ENCODE measurements at places on chromosomes 12 and 14.

DNA sequence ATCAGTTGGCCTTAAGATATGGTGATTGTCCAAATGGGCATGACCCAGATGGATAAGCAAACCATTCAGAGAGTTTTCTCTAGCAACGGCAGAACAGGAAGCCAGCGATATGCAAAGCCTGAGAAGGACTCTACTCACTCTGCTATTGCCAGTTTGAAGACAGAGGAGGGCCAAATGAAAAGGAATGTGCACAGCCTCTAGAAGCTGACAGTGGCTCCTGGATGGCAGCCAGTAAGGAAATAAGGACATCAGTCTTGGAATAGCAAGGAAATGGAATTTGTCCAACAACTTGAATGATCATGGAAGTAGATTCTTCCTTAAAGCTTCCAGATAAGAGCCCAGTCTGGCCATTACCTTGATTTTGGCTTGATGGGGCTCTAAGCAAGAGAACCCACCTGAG lies 60.0 kb downstream of the TMTC2 start:
- DNase-seq: no peak

- no peak for DNase-seq
Observed at GRCh38 chr14:22520796-22521195, 68.2 kb downstream of the DAD1 start.

- DNase-seq: no peak
Observed at GRCh38 chr12:119179335-119180021, 747 bp downstream of the HSPB8 start.

DNA sequence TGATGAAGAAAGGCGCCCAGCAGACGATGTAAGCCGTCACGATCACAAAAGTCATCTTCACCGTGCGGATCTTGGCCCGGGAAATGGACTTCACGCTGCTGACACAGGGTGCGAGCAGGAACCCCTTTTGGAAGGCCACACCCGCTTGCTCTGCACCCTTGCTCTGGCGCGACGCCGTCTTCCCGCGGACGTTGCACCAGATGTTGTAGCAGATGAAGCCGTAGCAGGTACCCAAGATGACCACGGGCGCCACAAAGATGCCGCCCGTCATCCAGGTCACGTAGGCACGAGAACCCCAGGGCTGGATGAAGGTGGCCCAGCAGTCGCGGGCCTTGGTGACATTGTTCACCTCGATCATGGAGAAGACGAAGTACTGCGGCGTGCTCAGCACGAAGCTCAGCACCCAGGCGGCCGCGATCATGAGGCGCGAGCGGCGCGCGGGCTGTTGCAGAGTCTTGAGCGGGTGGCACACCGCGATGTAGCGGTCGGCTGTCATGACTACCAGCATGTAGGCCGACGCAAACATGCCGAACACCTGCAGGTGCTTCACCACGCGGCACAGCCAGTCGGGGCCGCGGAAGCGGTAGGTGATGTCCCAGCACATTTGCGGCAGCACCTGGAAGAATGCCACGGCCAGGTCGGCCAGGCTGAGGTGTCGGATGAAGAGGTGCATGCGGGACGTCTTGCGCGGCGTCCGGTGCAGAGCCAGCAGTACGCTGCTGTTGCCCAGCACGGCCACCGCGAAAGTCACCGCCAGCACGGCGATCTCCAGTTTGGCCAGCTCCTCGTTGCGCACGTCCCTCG lies 890 bp downstream of the AVPR1A start:
- no peak for DNase-seq

DNA sequence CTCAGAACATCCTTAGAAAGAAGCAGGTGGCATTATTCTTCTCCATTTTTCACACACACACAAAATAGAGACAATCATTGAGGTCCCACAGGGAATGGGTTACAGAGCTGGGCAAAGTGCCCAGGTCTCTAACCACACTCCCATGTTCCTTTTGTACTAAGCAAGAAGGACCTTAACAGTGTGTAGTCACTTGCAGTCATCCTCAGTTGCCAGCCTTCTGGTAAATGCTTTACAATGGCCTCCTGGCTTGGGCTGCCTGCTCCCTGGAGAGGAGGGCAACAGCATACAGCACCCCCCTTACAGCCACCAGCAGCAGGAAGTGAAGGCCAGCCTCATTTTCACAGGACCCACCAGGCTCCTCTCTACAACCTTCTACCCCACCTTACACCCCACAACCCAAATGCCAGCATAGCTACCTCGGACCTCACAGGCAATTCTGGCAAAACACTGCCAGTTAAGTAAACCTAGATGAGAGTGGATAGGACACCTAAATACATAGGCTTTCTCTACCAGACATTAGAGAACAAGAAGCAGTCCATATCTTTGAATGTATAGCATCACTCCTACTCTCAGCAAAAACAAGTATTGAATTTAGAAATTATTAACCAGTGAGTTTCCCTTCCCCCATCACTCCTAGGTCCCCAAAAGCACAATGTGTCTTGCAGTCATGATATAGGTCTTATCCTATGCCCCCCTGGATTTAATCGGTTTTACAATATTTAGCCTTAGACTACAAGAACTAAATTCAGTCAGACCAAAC lies 88.1 kb downstream of the PPP2R5E start:
- DNase-seq: no peak

DNA sequence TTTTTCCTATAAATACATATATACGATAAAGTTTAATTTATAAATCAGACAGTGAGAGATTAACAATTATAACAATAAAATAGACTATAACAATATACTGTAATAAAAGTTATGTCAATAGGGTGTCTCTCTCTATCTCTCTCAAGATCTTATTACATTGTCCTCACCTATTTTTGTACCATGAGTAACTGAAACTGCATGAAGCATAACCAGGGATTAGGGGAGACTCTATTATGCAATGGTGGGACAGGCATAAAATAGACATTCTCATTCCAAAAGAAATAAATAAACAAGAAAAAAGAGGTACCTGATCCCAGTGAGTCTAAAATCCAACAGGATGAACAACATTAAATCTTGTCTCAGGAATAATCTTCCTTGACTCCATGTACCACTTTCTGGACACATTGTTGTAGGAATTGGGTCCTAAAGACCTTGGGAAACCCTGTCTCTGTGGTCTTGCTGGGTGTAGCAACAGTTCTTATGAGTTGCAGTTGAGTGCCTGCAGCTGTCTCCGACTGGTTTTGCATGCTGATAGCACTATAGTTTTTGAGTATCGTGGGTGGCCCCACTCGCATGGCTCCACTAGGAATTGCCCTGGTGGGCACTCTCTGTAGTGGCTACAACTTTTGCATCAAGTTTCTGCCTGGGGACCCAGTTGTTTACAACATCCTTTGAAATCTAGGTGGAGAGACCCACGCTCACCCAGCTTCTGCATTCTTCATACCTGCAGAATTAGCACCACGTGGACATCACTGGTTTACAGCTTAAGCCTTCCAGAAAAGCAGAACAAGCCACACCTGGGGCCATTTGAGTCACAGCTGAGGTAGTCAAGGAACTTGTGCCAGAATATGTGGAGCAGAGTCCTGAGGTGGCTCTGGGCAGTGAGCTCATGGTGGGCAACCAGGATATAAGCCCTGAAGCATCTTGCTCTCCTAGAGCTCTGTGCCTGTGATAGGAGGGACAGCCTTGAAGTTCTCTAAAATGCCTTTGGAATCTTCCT lies 204.7 kb downstream of the KITLG start:
- DNase-seq: no peak

DNA sequence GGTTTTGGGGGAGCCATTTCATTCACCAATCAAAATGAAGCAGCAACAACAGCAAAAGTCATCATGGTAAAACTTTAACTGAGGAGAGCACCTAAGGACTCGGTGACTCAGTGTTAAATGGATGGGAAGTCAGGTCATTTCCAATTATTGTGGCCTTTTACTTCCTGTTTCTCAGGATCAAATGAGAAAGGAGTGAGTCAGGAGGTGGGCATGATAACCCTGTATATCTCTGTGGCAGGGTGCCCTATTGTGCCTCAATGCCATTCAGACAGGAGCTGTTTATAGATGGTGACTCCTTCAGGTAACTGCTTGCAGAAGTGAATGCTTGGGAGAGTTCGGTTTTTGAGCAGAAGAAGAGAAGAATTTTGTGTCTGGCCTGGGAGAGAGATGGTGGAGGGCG lies 135.5 kb upstream of the CPM start:
- no peak for DNase-seq

DNA sequence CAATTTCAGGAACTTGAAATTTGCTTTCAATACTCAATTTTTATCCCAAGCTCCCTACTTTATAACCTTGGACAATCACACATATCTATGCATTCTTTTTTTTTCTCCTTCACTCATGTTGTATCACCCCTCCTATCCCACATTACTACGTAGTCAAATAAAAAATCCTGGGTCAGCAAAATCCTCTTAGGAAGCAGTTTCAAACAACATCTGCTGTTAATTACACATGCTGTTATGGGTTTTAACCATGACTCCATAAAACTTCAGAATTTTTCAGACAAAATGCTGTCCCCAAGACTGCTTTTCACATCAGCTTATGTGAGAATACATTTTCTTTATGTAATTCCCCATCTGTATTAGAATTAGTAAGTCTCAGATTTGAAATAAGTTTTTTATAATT lies 61.7 kb downstream of the LRFN5 start:
- no peak for DNase-seq

GRCh38 chr14:32657081-32657480 lies 281.6 kb upstream of the NPAS3 start:
- peak; percentile 72 for DNase-seq

DNA sequence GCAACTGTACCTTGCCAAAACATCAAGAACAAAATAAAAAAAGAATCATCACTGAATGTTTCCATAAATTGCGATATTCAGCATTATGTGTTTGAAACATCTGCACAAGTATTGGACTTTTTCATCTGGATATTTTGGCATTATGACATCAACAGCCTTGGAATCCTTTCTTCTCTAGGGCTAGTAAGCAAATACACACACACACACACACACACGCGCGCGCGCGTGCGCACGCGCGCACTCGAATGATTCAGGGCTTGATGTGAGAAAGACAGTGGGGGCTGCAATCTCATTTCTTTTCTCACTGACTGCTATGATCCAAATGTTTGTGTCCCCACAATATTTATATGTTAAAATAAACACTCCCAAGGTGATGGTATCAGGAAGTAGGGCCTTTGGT lies 90.0 kb upstream of the SLC38A4 start:
- DNase-seq: no peak

- DNase-seq: no peak
Observed at GRCh38 chr14:55381040-55381439, 30.6 kb downstream of the ATG14 start.

DNA sequence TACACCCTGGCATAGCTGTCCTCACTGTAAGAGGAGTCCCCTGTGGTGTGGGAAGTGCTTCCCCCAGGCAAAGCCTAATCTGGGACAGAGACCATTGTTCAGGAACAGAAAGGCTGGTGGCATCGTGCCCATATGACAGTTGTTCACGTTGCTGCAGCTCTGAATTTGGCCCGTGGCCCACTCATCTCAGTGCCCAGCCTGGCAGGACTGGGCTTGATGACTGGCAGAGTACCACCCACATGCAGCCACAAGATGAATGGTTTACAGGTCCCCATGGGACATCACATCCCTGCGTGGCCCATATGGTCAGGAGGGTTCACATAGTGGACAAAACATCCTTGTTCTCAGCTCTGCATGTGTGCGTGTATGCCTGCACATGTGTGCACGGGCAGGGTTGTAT lies 17.5 kb downstream of the IQSEC3 start:
- no peak for DNase-seq

DNA sequence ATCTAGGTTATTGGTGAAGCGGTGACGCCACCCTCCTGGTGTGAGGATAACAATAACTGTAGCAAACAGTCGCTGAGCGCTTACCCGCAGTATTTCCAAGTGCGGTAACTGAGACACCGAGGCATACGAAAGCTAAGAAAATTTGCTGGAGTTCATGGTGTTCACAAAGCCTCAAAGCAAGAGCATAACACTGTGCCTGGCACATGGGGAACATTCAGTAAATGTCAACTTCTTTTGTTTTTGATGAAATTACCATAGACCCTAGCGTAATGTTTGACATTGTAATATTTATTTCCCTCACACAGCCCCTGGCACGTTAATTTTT lies 767 bp downstream of the YEATS4 start:
- DNase-seq: no peak

- DNase-seq: no peak
Observed at GRCh38 chr14:105426416-105427130, 6.9 kb downstream of the MTA1 start.

GRCh38 chr12:109139360-109139759 lies 23.0 kb downstream of the ACACB start:
- DNase-seq: no peak

DNA sequence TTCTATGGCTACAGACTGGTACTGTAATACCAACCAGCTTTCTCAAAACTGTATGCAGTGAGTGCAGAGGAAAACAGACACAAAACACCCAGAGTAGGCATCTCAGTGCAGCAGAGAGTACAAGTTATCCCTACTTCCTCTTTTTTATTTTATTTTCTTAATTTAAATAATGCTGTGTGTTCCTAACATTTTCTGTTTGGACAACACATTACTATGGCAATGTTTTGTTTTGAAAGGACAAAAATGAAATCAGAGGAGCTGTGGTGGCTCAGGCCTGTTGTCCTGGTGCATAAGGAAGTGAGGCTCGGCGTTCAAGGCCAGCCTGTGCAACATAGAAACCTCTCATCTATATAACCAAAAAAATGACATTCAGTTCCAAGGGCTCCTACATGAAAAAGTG lies 33.7 kb upstream of the SELPLG start:
- DNase-seq: peak; percentile 4

DNA sequence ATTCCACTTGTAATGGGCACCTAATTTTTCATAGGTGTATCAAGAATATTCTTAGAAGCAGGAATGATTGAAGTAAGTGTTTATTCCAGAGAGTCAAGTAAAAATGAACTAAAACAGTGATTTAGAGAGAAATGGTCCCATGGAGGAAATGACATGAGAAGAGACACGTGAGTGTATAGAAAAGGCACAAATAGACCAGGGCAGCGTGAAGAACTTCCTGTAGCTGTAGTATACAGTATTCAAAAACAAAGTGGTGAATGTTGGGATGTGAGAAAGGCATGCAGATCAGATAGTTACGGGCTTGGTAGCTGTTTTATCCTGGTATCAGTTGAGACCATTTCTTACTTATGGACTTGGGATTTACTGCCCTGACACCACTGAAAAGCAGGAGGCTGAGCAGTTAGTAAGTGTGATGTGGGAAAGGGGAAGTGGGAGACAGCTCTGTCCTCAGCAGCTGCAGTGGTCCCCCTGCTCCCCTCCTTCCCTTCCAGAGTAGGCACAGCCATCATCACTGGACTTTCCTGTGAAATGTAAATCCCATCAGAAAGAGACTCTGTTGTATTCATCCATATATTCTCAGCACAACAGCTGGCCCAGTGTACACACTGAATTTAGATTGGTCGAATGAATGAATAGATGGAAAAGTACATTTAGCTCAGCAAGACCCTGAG lies 16.8 kb upstream of the TESPA1 start:
- DNase-seq: no peak

DNA sequence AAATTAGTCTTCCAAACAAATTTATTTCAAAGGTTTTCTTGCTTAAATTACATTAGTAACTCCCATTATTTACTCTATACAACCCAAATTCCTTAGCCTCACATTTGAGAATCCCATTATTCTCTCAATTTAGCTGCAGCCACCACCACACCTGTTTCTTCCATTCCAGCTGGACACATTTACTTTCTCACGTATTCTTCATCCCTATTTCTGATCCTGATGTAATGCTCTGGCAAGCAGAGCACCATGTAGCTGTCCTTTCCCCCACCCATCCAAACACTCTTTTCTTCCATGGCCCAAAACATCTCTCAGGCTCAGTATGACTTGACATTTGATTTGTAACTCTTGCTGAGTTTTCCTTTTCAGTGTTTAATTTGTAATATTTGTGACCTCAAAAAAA lies 240.2 kb upstream of the CLEC14A start:
- no peak for DNase-seq

Measured in GF-D8 (cell line).